ENCODE measurements at places on chromosomes 2 and 18. TPM values are rescaled to one million over a fixed set of nuclear protein-coding genes. Genes with fewer than 3 reads are reported as not detected.

ANKAR gene
- 1.2 TPM for total RNA-seq

TDRD15 gene
- total RNA-seq: not detected

COLEC11 gene
- 0.29 TPM for total RNA-seq

CCDC121 gene
- 1.5 TPM for total RNA-seq

MGAT4A gene
- 60.4 TPM for total RNA-seq
